ENCODE measurements at places on chromosomes 13 and 19.

DNA sequence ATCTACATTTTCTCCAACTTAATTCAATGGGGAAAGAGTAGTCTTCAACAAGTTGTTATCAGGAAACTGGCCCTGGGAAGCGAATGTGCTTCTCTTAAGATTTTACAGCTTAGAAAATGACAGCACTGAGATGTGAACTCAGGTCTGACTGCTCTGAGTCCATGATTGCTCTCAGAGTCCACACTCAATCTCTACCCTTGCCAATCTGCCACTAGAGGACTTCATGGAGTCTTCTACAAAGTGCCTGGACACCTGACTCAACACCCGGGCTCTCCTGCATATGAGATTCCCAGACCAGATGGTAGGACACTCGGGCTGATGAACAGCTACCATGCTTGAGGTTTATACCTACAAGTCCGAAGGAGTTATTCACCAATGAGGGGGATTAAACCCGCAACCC lies 74.8 kb downstream of the ABCC4 start:
- no peak for DNase-seq

DNA sequence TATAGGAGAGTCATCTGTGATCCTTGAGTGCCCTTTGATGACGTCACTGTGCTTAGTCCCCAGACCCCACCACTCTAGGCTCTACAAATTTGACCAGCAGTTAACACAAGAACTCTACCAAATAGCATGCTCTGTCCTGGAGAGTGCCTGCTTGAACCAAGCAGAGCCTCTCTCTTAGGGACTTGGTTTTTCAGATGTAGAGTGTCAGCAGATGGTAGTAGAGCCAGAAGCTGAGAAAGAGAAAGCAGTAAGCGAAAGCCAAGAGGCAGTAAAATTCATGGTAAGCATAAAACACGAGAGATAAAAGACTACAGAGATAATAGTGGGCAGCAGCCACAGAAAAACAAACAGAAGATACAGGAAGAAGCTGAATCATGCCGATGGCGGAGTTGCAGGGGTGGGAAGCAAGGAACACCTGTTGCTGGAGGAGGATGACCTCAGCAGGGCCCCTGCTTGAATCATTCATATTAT lies 193.3 kb downstream of the SLC7A1 start:
- DNase-seq = peak; percentile 81

- no peak for DNase-seq
Measured at GRCh38 chr13:33684874-33685273, 133.1 kb upstream of the RFC3 start.

GRCh38 chr19:42626181-42626580 lies 31.5 kb upstream of the CEACAM8 start:
- no peak for DNase-seq

DNA sequence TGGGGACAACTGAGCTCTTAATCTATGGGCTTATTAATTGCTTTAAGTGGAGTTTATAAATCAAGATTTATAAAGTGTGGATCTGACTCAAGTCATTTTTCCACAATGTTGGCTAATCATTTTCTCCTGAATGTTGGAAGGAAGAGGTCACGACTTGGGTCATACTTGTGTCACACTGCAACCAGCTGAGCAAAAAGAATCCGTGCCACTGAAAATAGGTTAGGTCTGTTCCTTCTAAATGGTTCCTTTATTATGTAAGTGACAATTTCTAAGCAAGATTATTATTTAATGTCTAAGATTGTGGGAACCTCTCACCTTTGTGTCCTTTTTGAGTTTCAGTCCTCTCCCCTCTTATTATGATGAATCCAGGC lies 178.6 kb downstream of the SHISA2 start:
- DNase-seq = no peak

DNA sequence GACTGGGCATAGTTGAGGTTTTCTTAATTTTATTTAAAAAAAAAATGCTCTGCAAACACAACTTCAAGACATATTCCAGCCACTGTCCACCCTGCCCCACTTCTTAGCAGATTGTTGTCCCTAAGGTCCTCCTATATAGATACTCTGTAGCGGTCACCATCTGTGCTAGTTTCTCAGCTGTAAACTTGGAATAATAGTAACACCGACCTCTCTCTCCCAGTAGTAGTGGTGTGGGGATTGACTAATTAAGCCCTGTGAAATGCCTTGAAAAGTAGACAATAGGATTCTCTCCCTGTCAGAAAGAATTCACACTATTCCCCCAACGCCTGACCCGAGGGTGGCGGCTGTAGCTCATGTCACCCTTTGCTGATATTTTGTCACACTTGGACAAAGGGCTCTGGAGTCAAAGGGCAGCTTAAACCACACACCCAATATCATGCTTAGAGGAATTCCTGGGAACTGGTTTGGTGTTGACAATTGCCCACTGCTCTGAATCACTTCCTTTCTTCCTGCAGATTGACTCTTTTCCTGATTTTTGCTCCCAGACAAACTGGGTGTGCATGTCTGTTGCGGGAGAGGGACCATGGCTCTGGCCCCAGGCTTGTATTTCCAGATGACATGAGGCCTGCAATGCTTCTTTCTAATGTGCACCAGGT lies 9.2 kb upstream of the SERP2 start:
- DNase-seq = peak; percentile 21

DNA sequence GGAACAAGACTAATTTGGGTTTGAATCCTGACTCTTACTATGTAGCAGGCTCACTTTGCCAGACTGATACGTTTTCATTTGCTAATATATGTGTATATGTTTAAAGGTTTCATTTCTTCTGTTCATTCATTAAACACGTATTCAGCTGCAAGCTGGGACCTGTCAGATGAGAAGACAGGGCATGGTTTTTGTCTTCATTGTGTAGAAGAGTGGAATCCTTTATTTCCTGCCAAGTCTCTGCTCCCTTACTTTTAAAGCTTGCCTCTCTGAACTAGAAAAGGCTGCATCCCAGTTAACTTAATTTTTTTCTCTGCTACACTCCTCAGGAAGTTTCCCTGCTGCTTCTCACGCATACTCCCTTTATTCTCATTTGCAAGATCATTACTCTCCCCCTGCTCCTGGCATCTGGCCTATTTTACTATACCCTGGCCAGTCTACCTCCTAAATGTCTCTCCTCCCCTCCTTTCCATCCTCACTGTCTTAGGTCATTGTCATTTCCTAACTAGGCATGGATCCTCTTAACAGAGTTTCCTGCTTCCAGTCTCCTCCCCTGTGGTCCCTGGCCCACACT lies 141.0 kb upstream of the TMTC4 start:
- no peak for DNase-seq

GRCh38 chr19:16901491-16902175 lies 12.8 kb downstream of the F2RL3 start:
- DNase-seq = no peak

GRCh38 chr19:48530066-48530720 lies 18.6 kb upstream of the LMTK3 start:
- DNase-seq = no peak

DNA sequence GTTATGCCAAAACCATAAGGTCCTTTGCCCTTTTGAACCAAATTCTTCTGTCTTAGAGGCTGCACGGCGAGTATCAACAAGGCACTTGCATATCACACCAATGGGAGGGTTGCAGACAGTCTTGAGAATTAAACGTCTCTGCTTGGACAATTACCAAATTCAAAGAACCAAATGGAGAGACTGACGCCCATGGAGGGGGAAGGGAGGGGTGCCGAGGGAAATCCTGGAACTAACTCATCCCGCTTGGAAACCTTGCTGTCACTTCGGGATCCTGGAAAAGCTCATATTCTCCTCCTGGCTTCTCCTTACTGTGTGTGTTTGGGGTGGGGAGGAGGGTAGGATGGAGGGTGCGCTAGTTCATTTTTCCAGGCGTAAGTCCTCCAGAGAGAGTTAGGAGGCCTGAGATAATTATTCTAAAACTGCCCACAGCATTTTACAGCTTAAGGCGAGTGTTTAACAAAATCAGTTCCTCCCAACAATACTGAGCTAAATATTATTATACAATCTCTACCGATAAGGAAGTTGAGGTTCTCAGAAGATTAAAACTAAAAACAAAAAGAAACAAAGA lies 425.1 kb downstream of the TSHZ3 start:
- no peak for DNase-seq

DNA sequence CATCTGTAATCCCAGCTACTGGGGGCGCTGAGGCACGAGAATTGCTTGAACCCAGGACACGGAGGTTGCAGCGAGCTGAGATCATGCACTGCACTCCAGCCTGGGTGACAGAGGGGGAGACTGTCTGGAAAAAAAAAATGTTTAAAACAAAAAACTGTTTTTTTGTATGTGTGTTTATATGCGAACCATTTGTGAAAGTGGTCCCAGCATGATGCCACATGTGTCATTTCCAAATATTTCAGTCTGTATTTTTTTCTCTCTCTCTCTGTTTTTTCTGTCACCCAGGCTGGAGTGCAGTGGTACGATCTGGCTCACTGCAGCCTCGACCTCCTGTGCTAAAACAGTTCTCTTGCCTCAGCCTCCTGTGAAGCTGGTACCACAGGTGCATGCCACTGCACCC lies 37.4 kb downstream of the SAE1 start:
- DNase-seq = no peak

- DNase-seq = no peak
Measured at GRCh38 chr19:5338656-5339197, 1.9 kb downstream of the PTPRS start.

DNA sequence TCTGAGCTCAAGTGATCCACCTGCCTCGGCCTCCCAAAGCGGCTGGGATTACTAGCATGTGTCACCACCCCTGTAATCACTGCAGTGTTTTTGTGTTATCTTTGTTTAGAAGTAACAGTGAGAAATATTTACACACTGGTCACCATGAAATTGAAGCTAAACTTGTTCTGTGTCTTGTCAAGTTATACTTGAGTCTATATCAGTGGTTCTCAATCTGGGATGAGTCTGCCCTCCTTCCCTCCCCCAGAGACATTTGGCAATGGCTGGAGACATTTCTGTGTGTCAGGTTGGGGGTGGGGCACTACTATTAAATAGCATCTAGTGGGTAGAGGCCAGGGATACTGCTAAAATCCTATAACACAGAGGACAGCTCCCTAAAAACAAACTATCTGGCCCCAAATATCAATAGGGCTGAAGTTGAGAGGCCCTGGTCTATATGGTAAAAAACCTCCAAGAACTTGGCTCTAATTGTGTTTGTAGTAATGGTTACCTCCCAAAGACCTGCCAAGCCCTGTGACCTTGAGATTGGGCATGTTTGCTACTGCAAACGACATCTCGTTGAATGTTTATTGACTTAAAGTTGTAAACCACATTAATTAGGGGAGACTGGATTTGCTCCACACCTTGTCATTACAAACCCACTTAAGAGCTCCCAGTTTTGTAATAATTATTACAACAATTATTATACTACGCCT lies 6.9 kb downstream of the CTU1 start:
- peak; percentile 89 for DNase-seq

DNA sequence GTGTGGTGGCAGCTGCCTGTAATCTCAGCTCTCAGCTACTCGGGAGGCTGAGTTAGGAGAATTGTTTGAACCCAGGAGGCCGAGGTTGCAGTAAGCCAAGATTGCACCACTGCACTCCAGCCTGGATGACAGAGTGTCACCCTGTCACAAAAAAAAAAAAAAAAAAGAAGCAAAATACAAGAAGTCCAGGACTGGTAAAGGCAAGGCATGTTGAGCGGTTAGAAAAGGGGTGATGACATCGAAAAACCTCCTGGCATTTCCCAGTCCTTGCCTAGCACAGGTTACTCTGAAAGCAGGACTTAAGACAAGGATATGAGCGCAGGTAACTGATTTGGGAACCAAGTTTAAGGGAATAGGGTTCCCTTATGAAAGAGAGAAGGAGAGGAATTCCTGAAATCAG lies 2.5 kb upstream of the LILRB4 start:
- no peak for DNase-seq

DNA sequence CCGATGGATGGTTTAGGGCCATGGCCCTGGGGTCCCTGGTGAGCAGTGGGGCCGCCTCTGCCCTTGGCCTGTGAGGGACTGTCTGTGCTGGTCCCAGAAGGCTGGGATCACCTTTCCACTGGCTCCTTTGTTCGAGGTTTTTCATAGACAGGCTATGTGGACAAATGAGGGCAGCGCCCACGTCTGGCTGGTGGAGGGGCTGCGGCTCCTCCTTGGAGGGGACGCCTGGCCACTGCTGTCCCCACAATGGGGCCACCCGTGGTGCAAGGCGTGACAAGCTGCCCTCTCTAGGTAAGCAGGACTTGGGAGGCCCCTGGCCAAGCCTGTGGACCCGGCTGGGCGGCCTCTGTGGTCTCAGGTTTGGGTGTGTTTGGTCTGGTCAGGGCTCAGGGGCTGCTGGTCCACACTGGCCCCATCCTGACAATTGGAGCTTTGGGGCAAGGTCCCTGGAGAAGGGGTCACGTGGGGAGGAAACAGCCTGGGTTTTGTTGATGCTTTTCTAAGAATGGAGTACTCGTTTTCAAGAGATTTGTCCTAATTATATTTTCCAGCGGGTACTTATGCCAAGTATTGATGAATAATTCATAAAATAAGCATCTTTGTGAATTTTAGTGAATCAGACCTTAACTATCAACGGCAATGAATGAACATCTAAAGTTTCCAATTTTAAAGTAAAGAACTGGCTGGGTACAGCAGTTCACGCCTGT lies 33.3 kb downstream of the MCF2L start:
- DNase-seq = no peak

- no peak for DNase-seq
Measured at GRCh38 chr19:56765137-56765536, 75.4 kb downstream of the PEG3 start.

DNA sequence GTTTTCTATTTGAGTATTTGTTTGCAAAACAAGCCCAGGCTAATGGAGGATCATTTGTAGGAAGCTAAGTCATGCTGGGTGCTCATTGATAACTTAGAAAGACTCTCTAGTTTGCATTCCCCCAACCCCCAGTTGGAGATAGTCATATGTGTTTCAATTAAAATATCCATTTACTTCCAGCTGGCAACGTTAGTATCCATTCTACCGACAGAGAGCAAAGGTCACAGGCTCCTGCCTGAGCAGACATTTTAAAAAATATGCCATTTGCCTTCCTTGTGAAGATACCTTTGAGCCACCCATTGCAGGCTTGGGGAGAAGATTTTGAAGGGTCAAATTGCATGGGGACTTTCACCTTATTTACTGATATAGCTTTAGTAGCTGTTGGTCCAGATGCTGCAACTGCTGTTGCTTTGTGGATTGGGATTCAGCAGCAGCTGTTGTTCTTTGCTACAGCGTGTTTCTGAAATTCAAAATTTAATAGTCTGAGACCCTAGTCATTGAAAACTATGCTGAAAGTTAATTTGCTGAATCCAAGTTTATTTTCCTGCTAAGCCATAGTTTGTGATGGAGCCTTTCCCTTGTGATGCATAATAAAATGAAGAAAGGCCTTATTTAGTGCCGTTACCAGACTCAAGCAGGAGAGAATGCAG lies 335.1 kb downstream of the GPC6 start:
- no peak for DNase-seq

- DNase-seq = no peak
Measured at GRCh38 chr13:82036602-82037001, 1695.7 kb upstream of the SPRY2 start.

GRCh38 chr13:23385931-23386330 lies 47.6 kb downstream of the SACS start:
- no peak for DNase-seq

GRCh38 chr19:37333457-37333856 lies 37.4 kb upstream of the ZNF527 start:
- DNase-seq = no peak

GRCh38 chr19:44212866-44213346 lies 574 bp downstream of the ZNF227 start:
- peak; percentile 56 for DNase-seq

GRCh38 chr13:96700657-96701056 lies 293.6 kb downstream of the OXGR1 start:
- DNase-seq = peak; percentile 77
